ENCODE measurements at places on chromosomes 2 and 18. TPM values are rescaled to one million over a fixed set of nuclear protein-coding genes. Genes with fewer than 3 reads are reported as not detected.

DNA sequence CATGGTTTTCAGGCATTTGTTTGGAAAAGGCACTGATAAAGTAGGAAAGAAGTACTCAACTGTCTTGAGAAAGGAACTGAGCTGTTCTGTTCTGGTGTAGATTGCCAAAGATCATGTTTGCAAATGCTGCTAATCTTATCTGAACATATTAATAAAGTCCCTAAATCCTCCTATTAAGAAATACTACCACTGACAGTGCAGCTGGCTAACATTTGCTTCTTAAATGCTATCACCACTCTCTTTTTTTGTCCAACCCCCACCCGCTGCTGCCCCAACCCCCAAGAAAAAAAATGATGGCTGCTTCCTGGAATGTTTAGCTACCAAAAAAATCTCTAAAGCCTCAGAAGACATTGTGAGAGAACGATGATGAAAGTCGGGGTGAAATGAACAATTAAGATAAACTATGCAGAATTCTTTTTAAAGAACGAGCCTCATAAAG, 130.7 kb downstream of the CCBE1 start:
- no peak for DNase-seq

DNA sequence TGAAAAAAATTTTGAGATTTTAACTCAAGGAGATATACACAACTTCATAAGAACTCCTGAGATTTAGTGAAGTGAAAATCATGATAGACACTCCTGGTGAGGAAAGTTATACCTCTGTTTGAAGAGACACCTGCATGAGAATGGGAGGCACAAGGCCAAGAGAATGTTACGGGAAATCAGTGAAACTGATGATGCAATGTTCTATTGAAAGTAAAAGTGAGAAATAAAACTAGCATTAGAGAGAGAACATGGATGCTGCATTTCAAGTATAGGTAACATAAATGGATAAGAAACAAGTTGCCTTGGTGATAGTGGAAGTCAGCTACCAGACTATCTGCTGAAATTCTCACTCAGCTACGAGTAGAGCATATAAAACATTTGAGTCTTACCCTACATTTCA, 562.1 kb upstream of the FANCL start:
- no peak for DNase-seq

- DNase-seq = no peak
Measured at GRCh38 chr2:120984046-120984445, 248.4 kb downstream of the GLI2 start.

- peak; percentile 58 for DNase-seq
Measured at GRCh38 chr2:162221064-162221463, 22.2 kb downstream of the FAP start.

DNA sequence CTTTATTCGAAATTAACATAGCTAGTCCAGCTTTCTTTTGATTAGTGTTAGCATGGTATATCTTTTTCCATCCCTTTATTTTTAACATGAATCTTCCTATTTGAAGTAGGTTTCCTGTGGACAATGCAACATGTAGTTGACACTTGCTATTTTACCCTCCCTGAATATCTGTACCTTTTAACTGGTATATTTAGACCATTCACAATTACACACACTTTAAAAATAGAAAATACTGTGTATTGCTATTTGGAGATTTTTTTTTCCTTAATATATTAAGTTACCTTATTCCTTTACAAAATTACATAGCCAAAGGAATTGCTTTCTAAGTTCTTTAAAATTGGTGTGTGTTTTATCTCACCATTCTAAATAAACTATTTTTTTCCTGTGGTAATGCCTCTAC, 15.0 kb downstream of the RNF144A start:
- no peak for DNase-seq

DNA sequence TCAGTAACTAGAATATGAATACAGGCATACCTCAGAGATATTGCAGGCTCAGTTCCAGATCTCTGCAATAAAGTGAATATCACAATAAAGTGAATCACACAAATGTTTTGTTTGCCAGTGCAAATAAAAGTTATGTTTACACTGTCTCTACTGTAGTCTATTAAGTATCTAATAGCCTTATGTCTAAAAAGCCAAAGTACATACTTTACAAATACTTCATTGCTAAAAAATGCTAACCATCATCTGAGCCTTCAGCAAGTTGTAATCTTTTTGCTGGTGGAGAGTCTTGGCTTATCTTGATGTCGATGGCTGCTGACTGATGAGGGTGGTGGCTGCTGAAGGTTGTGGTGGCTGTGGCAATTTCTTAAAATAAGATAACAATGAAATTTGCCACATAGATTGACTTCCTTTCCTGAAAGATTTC, 159.4 kb downstream of the MYO1B start:
- DNase-seq = no peak

- DNase-seq = no peak
Measured at GRCh38 chr2:203959672-203960071, 23.1 kb downstream of the ICOS start.

DNA sequence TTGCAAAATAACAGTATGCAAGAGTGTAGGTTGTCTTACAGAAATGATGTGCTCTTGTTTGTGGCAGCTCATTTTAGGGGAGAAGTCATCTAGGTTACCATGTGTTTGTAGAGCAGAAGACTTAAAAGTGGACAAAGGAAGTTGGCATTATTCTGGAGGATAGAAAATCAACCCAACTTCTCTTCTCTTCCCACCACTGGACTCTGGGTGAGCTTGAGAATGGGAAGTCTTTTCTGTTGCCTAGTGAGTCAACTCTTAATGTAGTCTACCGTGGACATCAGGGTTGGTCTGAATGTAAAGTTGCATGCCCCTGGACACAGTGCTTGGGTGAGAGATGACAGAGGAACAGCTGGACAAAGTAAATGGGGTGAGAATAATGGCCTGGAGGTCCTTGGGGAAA, 98.3 kb downstream of the FMNL2 start:
- DNase-seq = no peak

- no peak for DNase-seq
Measured at GRCh38 chr18:79111483-79111882, 42.3 kb downstream of the ATP9B start.

DNA sequence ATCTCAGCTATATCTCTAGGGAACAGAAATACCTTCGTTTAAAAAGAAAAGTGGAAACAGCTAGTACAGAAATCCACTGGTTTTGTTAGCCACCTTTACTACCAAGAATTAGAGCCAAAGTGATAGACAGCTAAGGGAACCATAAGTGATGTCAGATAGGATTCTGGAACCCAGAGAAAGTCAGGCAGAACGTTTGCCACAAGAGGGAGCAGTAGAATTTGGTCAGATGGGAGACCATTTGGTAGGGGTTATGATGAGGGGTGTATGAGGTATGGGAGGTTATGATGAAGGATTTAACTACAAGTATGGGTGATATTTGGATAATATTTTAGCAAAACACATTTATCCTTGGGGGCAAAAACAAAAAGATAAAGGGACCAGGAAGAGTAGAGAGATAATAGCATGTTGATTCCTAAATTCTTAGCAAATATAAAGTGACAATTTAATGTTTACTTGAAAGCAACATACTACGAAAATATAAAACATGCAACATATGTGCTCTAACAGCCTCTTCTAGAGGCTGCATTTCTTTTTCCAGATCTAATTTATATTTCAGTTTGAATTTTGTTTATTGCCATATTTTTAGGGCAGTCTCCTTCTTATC, 3.3 kb downstream of the SLC8A1 start:
- peak; percentile 30 for DNase-seq

DNA sequence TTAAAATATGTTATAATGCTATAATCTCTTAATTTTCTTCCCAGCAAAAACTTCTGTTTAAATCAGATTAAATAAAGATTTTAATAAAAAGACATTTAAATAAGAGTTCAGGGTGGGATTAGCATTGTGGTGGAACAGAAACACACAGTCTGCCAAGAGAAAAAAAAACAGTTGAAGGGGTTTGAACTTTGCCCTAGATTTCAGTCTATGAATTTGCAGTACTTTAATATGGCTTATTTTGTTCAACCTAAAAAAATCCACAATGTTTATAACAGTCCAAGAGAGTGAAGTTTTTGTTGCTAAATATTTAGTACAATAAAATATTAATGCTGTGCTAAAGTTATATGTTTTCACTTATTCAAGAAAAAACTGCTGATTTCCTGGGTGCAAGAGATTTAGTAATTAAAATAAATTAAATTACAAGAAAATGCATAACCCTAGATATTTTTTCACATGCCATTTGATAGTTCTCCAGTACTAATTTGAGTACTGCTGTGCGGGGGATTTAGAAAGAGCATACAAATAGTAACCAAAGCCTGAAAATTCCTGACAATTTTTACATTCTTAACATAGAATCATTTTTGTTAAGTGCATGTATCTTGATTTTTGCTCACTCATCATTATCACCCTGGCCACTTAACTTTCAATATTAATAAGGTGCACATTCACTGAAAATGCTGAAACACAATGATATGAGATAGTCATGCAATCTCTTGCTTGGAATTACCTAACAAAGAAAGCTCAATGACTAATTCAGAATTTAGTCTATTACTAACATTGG, 52.6 kb downstream of the SLC40A1 start:
- no peak for DNase-seq

DNA sequence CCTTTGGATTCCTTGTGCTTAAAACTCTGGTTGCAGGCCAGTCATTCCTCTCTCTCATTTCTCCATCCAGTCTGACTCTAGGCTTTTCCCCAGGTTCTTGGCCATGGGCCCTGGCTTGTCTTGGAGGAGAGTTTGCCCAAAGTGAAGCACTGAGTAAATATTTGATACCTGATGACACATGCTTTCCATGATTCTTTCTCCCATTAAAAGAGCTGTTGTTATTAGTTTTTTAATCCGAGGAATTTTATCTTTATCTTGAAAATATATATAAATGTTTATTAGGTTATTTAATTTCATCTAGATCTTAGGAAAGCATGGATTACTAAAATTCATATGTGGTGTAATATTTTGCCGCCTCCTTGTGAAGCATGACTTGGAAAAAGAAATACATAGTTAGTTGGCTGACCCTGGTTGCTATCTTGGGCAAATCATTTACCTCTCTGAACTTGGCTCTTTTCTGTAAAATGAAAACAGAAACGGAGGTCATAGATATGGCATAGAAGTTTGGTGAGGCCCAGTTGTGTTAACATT, 650.1 kb downstream of the SLC4A3 start:
- DNase-seq = no peak

- no peak for DNase-seq
Measured at GRCh38 chr18:10499230-10499629, 26.6 kb upstream of the NAPG start.

- no peak for DNase-seq
Measured at GRCh38 chr2:235270956-235271355, 222.9 kb upstream of the AGAP1 start.

DNA sequence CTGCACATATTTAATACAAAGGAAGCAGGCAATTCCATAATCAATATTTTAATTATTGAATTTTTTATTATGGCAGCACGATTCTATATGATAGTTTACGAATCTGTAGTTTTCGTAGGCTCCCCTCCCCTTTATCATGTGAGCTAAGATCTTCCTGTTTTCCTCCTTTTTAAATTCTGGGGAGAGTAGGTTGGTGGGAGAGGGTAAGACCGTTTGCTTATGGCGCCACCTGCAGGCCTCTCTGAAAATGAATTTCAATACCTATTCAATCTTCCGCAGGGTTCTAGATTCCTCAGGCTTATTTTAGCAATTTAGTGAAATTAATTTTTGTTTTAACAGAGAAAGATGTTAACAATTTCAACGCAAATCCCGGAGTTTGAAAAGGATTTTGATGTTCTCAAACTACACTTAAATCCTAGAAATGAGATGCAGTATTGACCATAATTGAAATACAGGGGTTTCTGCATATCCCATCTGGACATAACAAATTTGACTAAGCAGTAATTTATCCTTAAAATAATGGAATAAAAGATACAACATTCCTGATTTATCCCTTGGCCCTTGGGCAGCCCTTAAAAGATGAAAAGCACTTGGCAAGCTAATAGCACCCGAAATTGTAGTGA, 12.8 kb upstream of the GBX2 start:
- DNase-seq = peak; percentile 92

GRCh38 chr2:135164431-135164830, 112.3 kb downstream of the RAB3GAP1 start:
- DNase-seq = no peak

GRCh38 chr2:74959106-74959751, 786 bp downstream of the POLE4 start:
- DNase-seq = no peak

- peak; percentile 52 for DNase-seq
Measured at GRCh38 chr2:47072728-47073191, 82.3 kb downstream of the STPG4 start.

DNA sequence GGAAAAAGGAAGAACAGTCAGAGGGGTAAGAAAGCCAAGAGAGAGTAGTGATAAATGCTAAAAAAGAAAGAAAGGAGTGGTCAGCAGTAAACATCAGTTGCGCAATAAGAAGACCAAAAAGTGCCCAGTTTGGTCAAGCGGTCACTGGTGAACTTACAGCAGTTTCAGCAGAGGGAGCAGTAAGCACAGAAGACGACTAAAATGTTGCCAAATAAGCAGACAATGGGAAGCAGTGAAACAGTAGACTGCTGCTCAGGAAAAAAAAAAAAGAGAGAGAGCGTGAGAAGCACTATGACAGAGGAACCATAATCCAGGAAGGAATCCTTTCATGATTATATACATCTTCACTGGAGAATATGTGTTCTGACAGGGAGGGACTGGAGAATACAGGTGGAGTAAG, 45.8 kb downstream of the DNAJC10 start:
- DNase-seq = no peak

- DNase-seq = no peak
Measured at GRCh38 chr2:105447476-105447875, 48.6 kb upstream of the FHL2 start.

DNA sequence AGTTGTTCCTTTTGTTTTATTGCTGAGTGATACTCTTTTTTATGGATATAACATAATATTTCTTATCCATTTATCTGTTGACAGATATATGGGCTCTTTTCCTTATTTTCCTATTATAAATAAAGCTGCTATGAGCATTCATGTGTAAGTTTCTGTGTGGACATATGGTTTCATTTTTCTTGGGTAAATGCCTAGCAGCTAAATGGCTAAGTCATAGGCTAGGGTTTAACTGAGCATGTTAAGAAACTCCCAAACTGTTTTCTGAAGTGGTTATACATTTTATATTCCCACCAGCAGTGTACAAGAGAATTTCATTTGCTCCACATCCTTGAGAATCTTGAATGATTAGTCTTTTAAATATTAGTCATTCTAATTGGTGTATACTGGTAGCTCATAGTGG, 786.6 kb upstream of the CDH2 start:
- no peak for DNase-seq

GRCh38 chr18:75261430-75262223, 51.0 kb downstream of the TSHZ1 start:
- DNase-seq = no peak

Gene SATB2
- total RNA-seq = 10.3 TPM

Gene NEB
- 0.14 TPM for total RNA-seq

Gene SNORC
- total RNA-seq = 1.6 TPM

Gene NPHP1
- total RNA-seq = 1.9 TPM

Gene SLC11A1
- total RNA-seq = not detected

Gene SLC4A3
- total RNA-seq = 6.9 TPM

Gene SIX3
- total RNA-seq = 1.7 TPM

Gene ALLC
- total RNA-seq = not detected

Gene ORC2
- total RNA-seq = 24.3 TPM

Gene TRABD2A
- 7.6 TPM for total RNA-seq

Gene POTEF
- total RNA-seq = 0.69 TPM

Gene RNF103
- total RNA-seq = 5.7 TPM
